LoVo (cell line): ENCODE measurements at places on chromosomes 1 and 21.

GRCh38 chr1:39063191-39063590 lies 37.0 kb downstream of the NDUFS5 start:
- no peak for DNase-seq

DNA sequence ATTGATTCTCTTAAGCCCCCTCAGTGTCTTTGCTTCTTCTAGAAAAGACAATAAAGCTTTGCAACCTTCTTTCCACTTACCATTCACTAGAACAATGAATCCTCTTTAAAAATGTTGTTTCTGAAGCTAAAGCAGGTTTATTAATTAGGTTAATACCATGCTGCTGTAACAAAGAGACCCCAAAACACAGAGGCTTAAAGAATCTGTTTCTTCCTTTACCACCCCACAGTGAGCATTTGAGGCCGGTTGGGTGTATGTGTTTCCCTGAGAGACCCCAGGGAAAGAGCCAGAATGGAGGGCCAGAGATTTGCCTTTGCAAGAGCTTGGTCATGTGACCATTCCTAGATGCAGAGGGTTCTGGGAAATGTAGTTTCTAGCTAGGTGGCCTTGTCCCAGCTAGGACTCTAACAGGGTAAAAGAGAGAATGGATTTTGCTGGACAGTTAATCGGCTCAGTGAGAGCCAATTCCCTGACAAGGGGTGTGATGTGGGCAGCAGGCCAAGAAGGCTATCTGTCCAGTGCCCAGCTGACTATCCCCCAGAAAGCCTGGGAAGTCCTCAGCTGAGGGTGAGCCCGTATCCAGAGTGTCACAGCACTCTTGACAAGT lies 191.8 kb upstream of the TMEM51 start:
- DNase-seq, result no peak

- DNase-seq, result no peak
These were observed 54.7 kb downstream of the NTPCR start for GRCh38 chr1:233005156-233005555.

GRCh38 chr1:43225168-43225567 lies 44.6 kb upstream of the TMEM125 start:
- peak; percentile 32 for DNase-seq

GRCh38 chr1:240538776-240539430 lies 73.1 kb downstream of the GREM2 start:
- DNase-seq, result no peak

DNA sequence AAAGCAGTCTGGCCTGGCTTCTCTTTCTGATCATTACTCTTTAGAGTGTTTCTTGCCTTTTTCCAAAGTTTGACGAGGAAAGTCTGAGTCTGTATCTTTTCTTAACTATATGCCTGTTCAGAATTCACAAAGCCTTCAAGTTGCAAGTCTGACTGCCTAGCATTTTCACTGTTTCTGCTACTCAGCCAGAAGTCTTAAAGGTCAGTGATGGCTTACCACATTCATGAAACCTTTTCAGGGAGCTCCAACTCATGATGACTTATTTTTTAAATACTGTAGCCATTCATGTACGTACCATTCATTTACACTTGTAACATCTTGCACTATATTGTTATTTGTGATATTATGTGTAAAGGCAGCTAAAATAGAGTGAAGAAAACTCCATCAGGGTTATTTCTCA lies 58.2 kb downstream of the TNFSF4 start:
- DNase-seq, result no peak

DNA sequence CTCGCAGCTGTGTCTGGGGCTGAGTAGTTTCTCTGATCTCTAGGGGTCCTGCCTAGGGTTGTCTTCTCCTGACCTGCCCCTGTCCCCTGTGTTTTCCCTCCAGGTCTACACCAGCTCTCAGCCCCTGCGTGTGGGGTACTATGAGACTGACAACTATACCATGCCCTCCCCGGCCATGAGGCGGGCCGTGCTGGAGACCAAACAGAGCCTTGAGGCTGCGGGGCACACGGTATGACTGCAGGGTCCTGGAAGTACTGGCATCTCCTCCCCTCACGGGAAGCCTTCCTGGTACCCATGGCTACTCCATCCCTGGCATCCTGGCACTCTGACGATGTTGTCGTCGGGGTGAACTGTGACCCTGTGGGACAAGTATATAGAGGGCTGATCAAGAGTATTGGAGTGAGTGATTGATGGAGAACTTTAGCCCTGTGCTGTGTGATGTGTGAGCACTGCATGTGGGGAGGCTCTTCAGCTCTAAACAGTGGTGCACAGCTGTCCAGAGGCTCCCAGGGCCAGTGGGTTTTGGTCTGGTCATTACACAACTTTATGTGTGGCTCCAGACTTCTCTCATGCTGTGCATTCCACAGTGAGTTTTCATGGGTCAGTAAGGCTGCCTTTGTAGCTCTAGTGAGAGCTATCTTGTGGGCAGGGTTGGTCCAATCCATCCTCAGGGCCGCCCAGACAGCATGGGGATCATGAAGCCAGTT lies 14.4 kb downstream of the FAAH start:
- DNase-seq, result no peak

DNA sequence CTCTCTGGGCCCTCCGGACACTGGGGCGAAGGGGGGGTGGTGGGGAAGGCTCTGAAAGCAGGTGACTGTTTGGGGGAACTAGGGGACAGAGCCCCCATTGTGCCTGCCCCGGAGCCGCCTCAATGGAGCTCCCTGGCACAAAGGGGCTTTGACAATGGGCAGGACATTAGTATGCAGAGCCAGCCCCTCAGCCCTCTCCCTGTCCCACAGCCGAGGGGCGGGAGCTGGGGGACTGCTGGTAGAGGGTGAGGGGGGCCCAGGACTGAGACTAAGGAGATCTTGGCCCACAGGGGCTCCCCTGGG lies 7.8 kb downstream of the KCNJ10 start:
- no peak for DNase-seq

GRCh38 chr1:34101151-34101550 lies 63.9 kb downstream of the CSMD2 start:
- no peak for DNase-seq

DNA sequence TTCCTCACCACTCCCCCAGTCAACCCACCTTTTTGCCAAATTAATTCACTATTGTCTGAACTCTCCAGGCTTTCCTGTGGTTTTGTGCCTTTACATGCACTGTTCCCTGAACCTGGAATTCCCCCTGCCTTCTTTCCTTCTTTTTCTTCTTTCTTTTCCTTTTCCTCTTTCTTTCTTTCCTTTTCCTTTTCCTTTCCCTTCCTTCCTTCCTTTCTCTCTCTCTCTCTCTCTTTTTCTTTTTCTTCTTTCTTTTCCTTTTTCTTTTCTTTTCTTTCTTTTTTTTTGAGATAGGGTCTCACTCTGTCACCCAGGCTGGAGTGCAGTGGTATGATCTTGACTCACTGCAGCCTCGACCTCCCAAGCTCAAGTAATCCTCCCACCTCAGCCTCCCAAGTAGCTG lies 56.6 kb upstream of the CDC42BPA start:
- no peak for DNase-seq

GRCh38 chr1:6282577-6283270 lies 21.8 kb upstream of the GPR153 start:
- no peak for DNase-seq

DNA sequence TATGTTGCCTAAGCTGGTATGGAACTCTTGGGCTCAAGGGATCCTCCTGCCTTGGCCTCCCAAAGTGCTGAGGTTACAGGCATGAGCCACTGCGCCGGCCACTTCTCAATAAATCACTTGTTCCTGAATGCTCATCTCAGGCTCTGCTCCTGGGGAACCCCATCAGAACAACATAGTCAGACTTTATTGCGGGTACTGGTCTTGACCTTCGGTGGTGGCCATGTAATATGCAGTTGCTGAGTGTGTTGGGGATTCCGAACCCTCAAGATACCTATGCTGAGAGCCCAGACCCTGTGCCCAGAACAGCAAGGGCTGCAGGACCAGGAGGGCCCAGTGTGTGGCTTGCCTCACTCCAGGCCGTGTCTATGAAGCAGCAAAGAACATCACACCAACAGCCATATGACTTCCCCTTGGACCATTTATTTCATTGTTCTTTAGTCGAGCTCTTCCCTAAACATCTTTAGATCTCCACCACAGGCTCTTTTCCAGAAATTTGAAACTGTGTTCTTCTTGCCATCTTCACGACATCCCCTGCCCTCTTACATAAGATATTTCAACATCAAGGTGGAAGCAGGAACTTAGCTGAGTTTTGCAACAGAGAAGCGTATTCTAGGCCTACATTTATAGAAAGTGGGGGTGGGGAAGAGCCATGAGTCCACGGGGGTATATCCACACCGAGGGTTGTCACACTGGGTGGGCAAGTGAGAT lies 12.7 kb upstream of the SDHB start:
- DNase-seq, result no peak

DNA sequence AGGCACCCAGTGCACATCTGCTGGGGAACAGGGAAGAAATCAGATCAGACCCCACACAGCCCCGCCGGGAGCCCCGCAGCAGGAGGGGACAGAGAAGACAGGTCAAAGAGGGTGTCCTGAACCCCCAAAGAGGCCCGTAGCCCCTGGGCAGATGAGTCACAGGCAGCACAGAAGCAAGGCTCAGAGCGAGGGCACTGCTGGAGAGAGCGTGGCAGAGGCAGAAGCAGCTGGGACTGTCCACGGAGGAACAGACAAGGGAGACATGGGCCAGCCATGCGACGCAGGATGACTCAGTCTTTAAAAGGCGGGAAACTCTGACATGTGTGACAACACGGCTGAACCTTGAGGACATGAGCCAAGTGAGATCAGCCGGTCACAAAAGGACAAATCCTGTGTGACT lies 14.5 kb upstream of the PRDM16 start:
- no peak for DNase-seq

DNA sequence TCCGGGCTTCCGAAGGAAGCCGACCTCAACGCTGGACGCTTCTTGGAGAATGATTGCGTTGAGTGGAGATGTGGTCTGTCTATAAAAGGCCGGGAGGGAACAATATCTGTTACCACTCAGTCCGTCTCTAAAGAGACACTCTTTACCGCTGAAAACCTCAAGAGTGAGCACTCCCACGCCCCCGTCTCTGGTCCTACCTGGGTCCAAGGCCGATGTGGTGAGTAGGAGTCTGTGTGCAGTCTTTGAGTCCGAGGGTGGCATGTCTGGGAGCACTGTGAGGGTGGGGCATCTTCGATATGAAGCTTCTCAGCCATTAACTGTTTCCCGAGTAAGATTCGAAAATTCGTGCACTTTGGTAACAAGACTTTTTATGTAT lies 576 bp downstream of the ZFP69 start:
- no peak for DNase-seq

GRCh38 chr21:34910396-34910795 lies 138.7 kb downstream of the RUNX1 start:
- no peak for DNase-seq

DNA sequence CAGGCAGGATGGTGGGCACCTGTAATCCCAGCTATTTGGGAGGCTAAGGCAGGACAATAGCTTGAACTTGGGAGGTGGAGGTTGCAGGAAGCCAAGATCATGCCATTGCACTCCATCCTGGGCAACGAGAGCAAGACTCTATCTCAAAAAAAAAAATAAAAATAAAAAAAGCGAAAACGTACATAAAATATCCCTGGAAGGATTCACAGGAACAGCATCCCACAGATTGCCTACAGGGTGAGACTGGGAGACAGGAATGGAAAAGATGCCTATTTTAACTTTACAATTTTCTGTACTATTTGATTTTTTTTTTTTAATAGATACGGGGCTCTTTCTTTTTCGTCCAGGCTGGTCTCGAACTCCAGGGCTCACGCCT lies 604 bp upstream of the NBPF3 start:
- DNase-seq, result no peak

DNA sequence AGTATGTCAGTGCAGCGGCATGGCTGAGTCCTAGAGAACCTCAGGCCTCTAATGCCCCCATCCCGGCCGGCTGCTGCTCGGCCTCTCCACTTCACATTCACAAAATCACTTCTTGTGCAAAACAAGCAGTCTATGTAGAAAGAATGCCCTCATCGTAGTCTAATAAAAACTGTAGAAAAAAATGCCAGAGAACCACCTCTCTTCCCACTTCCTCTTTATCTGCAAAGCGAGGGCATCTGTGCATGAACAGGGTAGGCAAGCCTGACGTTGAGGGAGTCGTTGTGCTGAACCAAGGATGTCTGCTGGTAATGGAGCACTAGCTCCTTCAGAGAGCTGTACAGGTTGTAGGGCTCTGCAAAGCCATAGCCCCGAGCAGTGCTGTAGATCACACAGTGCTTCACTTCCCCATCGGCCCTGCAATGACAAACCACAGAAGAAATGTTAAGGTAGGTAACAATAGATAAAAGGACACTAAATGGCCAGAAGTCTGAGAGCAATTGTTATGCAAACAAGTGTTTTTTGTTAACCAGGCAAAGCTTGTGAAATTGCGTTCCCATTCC lies 88.9 kb downstream of the PIK3R3 start:
- DNase-seq, result no peak

DNA sequence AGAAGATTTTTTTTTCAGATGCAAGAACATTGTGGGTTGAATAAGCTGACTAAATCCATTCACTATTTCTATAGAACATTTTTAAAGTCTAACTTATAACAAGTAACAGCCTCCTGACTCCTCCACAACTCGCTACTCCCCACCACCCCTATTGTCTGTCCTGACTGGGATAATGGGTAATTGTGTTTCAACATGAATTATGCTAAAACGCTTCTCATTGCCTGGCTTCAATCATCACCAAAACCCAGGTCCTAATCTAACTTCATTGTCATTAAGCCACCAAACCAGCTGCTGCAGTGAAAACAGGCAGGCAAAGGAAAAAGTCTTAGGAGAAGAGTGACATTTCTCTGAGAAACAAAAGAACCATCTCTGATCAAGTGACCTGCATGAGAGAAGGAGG lies 30.0 kb downstream of the TNR start:
- no peak for DNase-seq

- DNase-seq, result no peak
These were observed 2.9 kb downstream of the TIE1 start for GRCh38 chr1:43303471-43304313.

- DNase-seq, result peak; percentile 15
These were observed 212.5 kb upstream of the MAP1LC3C start for GRCh38 chr1:242211254-242212022.

DNA sequence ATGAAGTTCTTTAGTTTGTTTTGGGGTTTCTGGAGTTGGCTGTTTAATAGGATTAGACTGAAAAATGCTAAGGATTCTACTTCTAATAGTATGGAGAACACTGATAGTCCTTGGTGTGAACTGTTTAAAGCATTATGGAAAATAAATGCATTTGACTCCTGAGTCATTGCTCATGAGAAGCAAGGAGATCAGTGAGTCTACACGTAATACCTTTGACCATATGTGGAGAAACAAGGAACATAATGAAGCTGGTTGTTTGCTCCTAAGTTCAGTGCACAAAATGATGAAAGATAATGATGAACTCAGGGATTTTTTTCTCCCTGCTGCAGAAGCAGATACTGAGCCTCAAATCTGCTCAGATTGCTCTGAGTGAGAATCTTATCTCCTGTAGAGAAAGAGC lies 158.9 kb upstream of the COL11A1 start:
- no peak for DNase-seq

GRCh38 chr1:93845538-93846205 lies 33.3 kb downstream of the DNTTIP2 start:
- peak; percentile 47 for DNase-seq

- no peak for DNase-seq
These were observed 1.1 kb downstream of the ARHGAP30 start for GRCh38 chr1:161068306-161069234.
